ENCODE measurements at places on chromosomes 2 and 18.
A peak's percentile ranks its signal among the peaks of the same experiment; 100 is the strongest.

- DNase-seq: peak; percentile 36
Measured at GRCh38 chr2:199756743-199757142, 94.2 kb downstream of the FTCDNL1 start.

DNA sequence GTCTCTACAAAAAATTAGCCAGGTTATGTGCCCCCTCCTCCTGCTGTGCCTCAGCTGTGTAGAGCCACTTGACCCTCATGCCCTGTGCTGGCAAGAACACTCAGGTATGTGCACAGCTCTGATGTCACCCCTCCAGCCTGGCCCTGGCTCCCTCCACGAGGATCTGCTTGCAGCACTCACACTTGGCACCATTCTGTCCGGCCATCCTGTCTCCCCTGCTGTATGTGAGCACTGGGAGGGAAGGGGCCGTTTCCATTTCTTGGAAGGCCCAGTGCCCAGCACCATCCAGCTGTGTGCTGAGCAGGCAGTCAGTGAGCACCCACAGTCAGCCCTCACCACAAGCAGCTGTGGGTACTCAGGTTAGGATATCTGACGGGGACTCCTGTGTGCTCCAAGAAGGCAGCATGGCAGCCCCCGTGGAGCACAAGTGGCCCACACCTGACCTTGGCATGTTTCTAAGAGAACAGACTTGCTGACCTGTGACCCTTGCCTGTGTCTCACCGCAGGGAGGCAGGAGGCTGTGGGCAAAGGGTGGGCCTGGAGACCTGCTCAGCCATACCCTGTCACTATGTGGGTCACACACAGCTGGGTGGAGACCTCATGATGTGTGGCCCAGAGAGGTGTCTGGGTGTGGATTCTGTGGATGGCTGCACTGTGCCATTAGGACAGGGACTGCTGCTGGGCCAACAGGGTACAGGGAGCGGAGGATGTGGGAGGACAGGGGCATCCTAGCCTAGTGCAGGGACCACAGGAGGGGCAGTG lies 31.5 kb downstream of the USP34 start:
- DNase-seq: no peak

- DNase-seq: no peak
Measured at GRCh38 chr2:120390381-120391055, 44.6 kb downstream of the INHBB start.

- DNase-seq: peak; percentile 93
Measured at GRCh38 chr2:70851704-70852103, 16.1 kb upstream of the CD207 start.

- DNase-seq: no peak
Measured at GRCh38 chr2:131010566-131010965, 82.7 kb downstream of the FAM168B start.

GRCh38 chr2:211084352-211084751 lies 528.0 kb downstream of the CPS1 start:
- no peak for DNase-seq

GRCh38 chr2:214395040-214395439 lies 15.8 kb upstream of the VWC2L start:
- no peak for DNase-seq

DNA sequence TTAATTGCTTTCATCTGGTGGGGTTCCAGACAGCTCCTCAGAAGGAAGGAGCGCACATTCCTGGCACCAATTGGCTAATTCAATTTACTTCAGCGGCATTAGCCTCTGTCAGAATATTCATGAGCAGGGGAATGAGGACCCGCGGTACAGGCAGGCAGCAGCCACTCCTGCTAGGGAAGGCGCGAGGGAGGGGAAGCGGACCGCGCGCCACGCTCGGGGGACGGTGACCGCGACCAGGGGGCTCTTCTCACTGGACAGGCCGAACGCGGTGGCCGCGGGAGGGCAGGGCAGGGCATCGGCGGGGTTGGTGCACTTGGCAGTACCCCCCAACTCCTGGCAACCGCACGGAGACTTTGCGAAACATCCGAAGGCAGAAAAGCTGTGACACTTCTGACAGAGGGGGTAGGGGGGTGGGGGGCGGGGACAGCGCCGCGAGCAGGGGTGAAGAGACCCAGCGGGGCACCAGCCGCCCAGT lies at the start of gene CDH20:
Gene CDH20 (plus strand): TSS at position 160 of the 475 bp plus-strand sequence.
- no peak for DNase-seq

DNA sequence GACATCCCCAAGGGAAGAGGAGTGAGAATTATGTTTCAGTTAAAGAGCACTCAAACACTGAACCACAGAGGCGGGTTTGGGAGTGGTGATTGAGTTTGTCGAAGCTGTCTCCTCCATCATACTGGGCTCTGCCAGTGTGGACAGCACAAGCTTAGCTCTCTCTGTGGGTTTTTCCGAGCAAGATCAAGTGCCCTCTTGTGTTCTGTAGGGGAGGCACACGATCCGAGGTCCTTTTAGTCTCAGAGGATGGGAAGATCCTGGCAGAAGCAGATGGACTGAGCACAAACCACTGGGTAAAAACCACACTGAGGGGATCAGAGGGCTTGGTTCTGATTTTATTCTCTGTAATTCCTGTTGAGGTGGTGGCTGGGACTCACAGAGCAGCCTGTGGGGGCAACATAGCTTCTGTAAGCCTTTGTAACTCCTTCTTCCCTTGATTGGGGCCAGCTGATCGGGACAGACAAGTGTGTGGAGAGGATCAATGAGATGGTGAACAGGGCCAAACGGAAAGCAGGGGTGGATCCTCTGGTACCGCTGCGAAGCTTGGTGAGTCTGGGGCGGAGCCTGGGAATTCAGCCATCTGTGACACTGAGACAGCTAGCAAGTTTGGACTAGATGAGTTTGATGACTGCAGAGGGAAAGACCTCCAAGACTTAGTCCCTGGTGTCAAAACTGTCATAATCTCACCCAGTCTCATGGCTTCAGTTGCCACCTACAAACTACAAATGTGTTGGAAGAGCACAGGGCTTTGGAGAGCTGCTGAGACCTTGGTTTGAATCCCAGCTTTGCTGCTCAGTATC lies 2.0 kb downstream of the NAGK start:
- DNase-seq: peak; percentile 75

DNA sequence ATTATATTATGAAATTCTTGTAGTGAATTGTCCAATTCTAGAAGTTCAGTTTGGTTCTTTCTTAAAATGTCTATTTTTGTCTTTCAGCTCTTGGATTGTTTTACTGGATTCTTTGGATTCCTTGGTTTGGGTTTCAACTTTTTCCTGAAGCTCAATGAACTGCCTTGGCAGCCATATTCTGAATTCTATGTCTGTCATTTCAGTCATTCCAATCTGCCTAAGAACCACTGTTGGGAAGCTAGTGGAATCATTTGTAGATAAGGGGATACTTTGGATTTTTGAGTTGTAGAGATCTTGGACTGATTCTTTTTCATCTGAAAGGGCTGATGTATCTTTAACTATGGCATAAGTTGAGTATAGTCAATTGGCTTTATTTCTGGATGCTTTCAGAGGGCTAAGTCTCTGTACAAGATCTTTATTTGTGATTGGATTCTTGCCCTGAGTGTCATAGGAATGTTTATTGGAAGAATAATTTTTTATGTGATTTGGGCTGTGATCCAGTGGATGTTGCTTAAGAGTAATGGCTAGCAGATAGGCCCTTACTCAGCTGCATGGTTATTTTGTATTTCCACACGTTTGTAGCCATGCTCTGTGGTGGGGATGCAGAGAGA lies 42.3 kb downstream of the SERPINB7 start:
- DNase-seq: no peak

GRCh38 chr2:3681625-3682024 lies 21.8 kb upstream of the DCDC2C start:
- DNase-seq: no peak

DNA sequence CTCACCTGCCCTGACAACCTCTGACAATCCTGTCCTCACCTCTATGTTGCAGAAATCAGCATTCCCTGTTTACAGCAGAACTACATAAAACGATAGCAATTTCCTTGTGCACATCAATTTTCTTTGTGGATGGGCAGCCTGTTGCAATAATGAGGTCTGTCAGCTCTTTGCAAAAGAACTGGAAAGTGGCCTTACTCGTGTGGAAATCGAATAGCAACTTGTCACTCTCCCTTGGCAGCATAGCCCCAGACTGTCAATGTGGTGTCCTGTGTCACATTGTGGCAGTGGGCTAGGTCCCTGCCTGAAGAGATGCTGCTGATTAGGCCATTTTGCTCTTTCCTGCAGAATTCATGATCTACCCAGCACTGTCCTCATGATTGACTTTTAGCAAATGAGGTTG lies 531.9 kb downstream of the CCDC85A start:
- no peak for DNase-seq

DNA sequence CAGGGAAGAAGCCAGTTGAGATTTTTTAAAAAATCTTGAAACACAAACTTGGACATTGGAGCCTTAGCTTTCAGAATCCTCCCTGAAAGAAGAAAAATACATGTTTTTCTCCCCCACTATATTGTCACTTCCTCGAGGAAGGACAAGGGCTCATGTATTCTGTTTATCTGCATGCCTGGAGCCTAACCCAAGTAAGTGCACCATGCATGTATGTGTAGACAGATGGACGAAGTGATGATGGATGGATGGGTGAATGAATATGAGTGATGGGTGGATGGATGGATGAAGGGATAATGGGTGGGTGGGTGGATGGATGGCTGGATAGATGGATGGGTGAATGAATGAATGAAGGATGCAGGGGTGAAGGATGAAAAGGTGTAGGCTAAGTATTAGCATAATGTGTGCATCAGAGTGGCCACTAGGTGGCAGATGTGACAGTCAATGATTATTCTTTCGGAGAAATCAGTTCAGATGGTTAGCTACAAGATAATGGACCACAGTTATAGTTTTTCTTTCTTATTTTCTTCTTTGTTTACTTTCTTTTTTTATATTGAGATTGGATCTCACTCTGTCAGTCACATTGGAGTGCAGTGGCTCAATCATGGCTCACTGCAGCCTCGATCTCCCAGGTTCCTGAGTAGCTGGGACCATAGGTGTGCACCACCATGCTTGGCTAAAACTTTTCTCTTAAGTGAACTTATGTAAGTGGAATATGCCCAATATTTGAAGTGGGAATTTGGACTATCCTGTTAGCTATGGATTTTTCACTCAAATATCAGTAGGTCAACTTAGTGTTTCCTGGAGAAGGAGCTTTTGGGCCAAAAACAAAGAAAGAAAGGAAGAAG lies 18.5 kb upstream of the CCDC93 start:
- DNase-seq: peak; percentile 47

DNA sequence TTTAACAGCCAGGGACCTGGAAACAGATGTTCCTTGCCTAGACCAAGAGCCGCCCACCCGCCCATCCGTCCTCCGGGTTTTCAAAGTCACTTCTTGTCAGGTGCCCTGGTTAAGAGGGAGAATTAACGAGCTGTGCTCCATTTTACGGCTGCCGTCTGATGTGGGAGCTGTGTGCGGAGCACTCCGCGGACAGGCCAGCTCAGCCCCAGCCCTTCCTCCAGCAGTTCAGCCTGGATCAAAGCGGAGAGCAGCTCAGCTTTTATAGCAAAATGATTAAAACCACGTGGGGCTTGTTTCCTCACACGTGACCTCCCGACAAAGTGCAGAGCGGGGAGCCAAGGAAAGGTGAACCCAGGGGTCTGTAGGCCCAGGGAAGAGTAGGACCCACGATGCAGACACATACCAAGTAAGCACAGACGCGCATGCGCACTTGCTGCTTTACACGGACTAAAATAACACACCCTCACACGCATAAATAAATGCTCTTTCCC lies 46.1 kb upstream of the PKDCC start:
- no peak for DNase-seq

DNA sequence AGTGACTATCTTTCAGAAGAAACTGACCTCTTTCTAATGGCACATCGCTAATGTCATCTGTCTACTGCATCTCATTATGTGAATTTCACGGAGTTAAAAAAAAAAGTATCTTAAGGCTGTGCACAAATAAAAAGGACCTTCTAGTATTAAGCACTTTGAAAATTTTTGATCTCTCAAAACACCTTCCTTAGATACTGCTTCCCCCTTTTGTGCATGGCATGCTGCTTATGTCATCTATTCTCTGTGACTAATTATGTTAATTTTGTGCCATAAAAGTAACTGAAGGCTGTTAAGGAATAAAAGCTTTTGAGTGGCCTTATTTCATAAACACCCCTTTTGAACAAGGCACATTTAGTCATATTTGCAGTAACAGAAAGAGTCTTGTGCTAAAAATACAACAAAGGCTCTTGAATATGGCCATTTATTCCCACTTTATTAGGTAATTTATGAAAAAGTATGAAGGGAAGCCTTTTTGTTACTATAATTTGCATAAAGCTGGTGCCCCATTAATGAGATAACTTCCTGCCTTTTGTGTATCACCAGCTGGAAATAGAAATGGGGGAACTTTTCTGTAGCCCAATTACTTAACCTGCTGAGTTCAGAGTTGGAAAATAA lies 1412.0 kb upstream of the ZEB2 start:
- DNase-seq: peak; percentile 7

- DNase-seq: no peak
Measured at GRCh38 chr18:62621546-62621945, 93.8 kb upstream of the PHLPP1 start.

- no peak for DNase-seq
Measured at GRCh38 chr2:134027980-134028379, 225.9 kb upstream of the MGAT5 start.

GRCh38 chr2:8036366-8036765 lies 645.5 kb upstream of the ID2 start:
- DNase-seq: no peak

GRCh38 chr2:14633061-14633460 lies 544 bp downstream of the LRATD1 start:
- DNase-seq: no peak

DNA sequence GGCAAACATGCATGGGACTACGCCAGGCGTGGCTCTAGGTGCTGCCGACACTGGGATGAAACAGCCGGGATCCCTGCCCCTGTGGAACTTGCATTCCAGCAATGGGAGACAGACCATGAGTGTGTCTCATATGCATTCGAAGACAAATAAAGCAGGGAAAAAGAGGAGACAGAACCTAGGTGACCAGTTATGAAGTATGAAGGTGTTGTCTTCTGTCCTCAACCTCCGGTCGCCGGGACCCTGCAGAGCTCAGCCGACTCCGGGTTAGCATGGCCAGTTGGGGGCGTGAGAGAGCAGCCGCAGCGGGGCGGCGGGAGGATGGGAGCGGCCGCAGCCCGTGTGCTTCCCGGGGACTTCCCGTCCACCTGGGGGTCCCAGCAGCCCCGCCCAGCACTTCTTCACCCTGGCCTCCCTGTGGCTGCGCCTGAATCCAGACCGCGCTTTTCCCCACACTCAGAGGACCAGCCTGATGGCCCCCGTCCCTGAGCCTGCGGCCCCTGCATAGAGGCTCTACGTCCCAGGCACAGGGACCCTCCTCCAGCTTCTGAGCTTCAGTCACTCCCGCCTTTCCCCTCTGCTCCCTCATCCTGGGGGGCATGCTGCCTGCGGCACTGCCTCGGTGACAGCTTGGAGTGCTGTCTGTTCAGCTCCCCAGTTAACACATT lies 11.4 kb downstream of the ID2 start:
- DNase-seq: peak; percentile 9

Data from inflammatory macrophage treated with lipopolysaccharide for 4 hours (primary cell).